ENCODE measurements at places on chromosomes 12 and 14.

- no peak for DNase-seq
These were observed 318.8 kb downstream of the NRXN3 start for GRCh38 chr14:78488938-78489337.

DNA sequence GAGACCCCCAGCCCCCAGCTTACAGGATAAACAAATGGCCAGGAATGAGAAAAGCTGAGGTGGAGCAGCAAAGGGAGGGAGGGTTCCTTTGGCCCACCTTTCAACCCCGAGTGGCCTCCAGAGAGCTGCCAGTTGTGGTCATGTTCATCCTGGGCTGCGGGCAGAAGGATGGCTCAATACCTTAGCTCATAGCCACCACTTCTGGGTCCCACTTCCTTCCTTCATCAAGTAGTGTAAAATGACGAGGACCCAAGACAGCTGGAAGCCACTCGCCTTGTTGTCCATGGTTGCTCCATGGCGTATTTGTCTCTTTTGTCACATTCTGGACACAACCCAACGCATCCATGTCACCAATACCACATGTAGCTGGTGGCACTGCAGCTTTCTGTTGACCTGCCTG is 24.2 kb downstream of the CRACR2A start:
- peak; percentile 45 for DNase-seq

- DNase-seq: no peak
These were observed 132.8 kb upstream of the BTG1 start for GRCh38 chr12:92278378-92278828.

GRCh38 chr12:110917467-110917866 is 2.9 kb downstream of the MYL2 start:
- DNase-seq: no peak

GRCh38 chr12:28629691-28630090 is 439.4 kb downstream of the CCDC91 start:
- no peak for DNase-seq

GRCh38 chr12:49664591-49665239 is 41.4 kb downstream of the PRPF40B start:
- DNase-seq: no peak

GRCh38 chr12:58306266-58307000 is 365.1 kb downstream of the ATP23 start:
- DNase-seq: no peak

DNA sequence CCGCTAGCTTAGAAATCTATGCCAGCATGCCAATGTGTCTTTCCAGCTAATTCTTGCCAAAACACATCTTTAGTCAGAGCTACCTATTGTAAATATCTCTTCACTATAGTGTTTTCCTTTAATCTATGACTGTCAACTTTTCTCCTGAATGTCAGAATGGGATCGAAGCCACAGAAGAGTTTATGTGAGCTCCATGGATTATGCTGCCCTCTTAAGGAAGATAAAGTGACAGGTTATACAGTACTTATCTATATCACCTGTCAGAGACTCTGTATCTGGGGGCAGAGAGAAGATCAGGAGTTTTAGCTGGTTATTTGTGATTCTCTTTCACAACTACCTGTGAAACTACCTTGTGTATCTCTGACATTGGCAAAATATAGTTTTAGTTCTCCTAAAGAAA is 204.3 kb upstream of the SEL1L start:
- DNase-seq: no peak

GRCh38 chr14:35362911-35363374 is 41.6 kb downstream of the NFKBIA start:
- no peak for DNase-seq

GRCh38 chr12:116123451-116124258 is 153.8 kb downstream of the MED13L start:
- peak; percentile 73 for DNase-seq

GRCh38 chr12:56193025-56193578 is 3.8 kb upstream of the SMARCC2 start:
- DNase-seq: peak; percentile 88

Measured in activated CD4-positive, alpha-beta T cell treated with anti-CD3 and anti-CD28 coated beads for 36 hours (primary cell).